ENCODE measurements at places on chromosomes 16 and 17.

DNA sequence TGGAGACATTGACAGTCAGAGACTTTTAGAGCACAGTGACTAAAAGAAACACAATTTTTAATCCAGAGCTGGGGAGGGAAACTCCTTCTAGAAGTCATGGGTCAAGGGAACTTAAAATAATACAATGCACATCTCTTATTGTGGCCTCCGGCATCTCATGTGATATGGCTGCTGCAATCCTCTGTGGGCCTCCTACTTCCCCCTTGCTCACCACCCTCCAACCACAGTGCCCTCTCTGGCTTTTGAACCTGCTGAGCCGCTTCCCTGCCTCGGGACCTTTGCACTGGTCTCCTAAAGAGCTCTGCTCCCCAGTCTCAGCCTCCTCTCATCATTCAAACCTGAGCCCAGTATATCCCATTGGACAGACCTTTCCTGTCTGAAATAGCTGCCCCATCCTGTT lies 47.6 kb downstream of the HS3ST2 start:
- peak; percentile 81 for DNase-seq

- DNase-seq: peak; percentile 65
Observed at GRCh38 chr17:40157973-40158372, 17.6 kb downstream of the CASC3 start.

GRCh38 chr17:58513965-58514769 lies at the start of gene MTMR4:
Gene MTMR4 (minus strand): TSS chr17:58514638. CDS start chr17:58514407, 231 bp downstream.
- DNase-seq: peak; percentile 55

- peak; percentile 72 for DNase-seq
Observed at GRCh38 chr16:9929313-9929712, 252.9 kb downstream of the GRIN2A start.

- DNase-seq: no peak
Observed at GRCh38 chr16:27366687-27367460, 35.1 kb upstream of the IL21R start.

DNA sequence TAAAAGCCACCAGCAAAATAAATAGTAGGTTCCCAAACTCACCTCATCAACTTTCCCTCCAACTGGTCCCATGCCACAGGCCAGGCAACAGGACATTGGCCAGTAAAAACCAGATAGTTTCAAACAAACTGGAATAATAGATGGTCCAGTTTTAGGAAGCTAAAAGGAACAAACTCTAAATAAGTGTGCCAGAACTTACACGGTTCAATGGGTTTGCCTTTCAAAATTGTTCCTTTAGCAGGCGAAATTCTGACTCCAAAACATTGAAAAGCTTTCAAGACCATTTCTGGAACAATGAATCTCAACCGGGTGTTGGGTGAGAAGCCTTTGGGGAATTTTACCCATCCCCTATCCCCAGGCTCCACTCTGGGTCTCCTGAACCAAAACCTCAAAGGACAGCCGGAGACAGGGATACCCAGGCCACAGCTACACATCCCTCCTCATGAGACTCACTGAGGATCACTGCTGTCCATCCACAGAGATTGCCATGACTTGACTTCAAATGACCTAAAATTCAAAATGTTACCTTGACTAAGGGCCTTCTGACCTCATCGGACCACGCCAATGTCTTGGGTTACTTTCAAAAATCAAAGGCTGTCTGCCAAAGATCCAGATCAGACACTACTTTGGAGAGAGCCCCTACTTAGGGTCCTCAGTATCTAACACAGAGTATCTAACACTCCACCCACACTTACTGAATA lies 13.0 kb downstream of the AXIN2 start:
- DNase-seq: no peak

GRCh38 chr17:65154770-65155589 lies 17.8 kb downstream of the RGS9 start:
- peak; percentile 94 for DNase-seq

DNA sequence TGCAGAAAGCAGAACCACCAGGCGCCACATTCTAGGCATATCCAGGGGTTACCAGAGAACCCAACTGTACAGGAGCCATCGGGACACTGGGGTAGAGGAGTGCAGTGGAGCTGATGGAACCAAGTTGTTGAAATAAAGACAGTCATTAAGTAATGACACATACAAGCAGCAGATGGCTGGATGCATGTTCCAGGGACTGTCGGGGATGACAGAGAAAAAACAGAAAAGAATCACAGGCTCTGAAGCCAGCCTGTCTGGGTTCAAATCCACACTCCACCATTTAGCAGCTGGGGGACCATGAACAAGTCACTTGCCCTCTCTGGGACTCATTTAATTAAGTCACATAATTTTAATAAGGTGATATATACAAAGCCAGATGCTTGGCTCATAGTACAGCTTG lies 117.1 kb downstream of the ZNF423 start:
- DNase-seq: no peak

DNA sequence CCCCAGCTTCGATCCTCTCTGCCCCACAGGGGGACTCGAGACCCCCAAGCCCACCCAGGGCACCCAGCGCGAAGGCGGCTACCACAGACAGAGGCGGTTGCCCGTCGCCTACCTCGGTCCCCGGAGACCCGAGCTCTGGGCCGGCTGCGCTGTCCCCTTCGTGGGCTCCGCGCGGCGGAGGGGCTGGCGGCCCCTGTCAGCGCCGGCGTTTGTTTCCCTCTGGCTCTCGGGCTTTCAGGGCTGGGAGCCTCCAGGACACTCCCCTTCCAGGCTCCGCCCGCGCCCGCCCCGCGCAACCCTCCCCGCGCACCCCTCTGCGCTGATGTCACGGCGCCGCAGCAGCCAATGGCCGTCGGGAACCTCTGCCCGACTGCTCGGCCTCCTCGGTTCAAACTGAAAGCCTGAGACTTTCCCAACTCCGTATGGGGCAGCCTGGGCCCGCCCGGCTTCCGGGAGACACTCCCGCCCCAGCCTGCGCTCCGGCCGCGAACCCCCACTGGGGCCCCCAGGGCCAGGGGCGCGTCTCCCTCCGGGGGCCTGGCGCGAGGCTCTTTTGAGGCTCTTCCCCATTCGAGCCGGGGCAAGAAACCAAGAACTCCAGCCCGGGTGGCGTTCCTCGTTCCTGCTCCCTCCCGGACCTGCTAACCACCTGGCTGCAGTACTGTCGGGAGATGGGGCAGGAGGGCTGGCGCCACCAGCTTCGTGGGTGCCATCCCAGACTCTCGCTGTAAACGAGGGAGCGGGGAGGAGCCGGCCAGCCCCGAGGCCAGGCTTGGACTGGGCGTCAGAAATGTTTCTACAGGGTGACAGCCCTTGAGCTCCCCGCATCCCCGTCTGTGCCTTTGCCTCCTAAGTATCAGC lies at the start of gene CDC42EP4:
CDC42EP4 (minus strand) TSS at position 221 of the 861 bp plus-strand sequence. CDS start 25,501 bp downstream, outside the sequence.
- DNase-seq: peak; percentile 84
